AG08395 (cell line): ENCODE measurements at places on chromosomes 3 and 15.
A peak's percentile ranks its signal among the peaks of the same experiment; 100 is the strongest.

DNA sequence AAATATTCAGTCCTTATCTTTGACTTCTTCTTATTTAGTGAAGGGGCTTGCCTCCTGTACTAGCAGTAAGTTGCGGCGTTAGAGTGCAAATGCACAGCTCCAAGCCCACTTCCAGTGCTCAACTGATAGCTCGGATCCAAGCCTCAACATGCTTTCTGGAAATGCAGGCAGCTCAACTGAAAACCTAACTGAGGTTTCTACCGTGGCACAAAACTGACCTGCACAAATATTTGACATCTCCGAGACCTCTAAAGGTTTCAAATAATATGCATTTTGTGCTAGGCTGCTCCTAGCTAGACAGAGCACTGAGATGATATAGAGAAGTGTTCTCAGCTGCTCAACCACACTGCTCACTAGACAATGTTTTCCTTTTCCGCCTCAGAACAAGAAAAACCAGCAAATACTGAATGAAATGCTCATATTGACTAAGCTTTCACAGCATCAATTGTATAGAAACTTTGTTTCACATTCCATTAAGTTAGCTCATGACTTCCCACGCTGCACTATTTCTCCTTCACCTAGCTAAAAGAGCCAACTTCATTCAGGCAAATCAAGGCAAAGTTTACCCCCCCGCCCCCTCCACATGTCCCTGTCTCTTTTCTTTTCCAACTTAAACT, 822 bp downstream of the ZNF385D start:
- DNase-seq: peak; percentile 13

DNA sequence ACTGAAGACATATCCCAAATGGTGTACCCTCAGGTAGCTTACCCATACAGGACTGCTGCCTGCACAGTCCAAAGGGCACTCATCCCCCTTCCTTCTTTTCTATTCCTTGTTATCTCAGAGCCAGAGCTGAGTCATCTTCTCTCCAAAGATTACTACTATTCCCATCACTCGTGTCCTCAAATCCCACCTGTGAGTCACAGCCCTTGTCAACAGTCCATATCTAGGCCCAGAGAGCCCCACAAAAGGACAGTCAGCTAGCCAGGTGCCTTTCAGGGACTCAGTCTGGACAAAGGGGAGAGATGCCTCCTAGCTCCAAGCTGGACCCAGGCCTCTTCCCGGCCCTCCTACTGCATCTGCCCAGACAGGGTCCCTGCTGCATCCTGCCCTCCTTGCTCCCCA, 11.0 kb downstream of the PARP16 start:
- no peak for DNase-seq

DNA sequence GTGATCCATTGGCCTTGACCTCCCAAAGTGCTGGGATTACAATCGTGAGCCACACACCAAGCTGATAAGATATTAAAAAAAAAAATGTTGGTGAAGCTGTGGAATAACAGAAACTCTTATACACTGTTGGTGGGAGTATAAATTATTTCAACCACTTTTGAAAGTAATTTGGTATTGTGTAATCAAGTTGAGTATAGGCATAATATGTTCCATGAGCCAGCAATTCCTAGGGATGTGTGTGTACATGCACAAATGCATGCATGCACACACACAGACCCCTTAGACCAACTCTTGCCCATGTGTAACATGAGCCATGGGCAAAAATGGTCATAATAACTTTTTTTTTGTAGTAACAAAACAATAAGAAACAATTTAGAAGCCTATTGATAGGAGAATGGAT, 130.2 kb upstream of the ANKRD28 start:
- DNase-seq: no peak

- no peak for DNase-seq
Measured at GRCh38 chr3:88133711-88134263, 16.0 kb upstream of the C3orf38 start.

- no peak for DNase-seq
Measured at GRCh38 chr3:172079326-172079976, 40.1 kb downstream of the FNDC3B start.

- no peak for DNase-seq
Measured at GRCh38 chr3:149174901-149175300, 45.5 kb downstream of the HPS3 start.

DNA sequence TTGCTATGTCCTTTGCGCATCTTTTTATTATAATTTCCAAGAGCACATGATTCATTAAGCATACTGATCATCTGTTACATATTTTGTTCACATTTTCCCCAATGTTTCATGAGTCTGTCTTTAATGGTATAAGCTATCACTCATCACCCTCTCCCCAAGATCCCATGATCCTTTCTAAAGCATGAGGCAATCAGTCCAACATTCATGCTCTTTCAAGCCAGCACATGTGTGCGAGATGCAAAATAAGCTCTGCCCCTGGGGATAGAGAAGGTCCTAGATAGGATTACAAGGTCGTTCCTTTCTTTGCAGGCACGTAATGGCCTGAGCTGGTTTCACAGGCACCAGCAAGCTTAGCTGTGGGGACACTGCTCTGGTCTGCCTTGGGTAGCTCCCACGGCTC, 32.2 kb upstream of the B3GNT5 start:
- no peak for DNase-seq

DNA sequence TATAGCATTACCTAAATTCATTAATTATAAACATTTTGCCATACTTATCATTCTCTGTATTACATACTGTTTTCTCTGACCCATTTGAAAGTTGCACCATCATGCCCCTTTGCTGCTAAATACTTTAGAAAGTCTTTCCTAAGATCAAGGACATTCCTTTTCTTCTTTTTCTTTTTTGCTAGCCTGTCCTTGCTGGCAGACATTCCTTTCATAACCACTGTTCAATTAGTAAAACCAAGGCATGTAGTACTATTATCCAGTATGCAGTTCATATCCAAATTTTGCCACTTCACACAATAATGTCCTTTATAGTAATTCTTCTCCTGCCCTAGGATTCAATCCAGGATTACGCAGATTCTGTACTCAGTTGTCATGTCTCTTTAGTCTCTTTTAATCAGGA, 321.0 kb upstream of the C2CD4B start:
- peak; percentile 53 for DNase-seq

DNA sequence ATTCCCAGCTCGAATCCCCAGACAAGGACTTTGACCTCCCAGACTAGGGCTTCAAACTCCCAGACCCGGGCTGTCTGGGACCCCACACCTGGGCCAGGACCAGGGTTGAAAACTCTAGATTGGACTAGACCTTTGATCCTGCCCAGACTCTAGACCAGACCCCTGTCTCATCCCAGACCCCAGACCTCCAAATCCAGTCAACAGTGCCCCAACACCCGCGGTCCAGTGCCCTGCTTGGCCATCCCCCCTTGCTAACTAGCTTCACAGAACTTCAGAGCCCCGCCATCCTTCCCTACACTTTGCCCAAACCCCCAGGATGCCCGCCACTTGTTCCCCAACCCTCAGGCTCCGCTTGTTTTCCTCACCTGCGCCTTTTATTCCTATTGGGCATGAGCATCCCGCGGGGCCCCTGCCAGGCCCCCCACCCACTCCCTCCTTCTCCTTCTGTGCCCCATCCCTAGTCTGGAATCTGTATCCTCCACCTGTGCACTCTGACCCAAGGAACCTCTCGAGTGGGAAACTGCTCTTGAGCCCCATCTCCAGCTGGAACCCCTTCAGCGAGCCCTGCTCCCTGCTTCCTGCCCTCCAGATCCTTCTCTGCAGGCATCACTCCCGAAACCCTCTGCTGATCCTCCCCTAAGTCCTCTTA, 604 bp downstream of the GNAI2 start:
- DNase-seq: no peak

- DNase-seq: no peak
Measured at GRCh38 chr3:156983559-156983958, 157.4 kb downstream of the LEKR1 start.

DNA sequence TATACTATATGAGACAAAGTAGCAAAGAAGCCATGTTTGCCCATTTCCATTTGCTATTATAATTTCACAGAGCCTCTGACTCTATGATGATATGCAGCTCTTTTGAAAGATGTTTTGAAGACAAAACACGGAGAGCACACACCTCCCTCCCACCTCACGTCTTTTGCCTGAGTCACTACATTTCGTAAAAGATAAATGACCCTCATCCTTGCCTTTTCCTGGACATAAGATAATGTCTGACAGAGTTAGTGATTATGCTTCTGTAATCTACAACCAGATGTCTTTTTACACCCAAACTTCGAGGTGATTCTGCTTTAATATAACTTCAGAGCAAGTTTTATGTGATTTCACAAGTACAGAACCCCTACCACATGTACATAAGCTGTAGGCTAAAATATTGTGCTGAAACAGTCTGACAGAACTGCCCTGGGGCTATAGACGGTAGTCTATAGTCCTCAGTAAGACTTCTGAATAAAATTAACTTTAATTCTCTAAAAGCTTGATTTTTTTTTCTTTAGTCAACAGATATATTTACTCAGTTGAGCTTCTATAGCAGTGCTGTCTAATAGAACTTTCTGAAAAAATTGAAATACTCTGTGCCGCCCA, 99.9 kb downstream of the CD200R1L start:
- DNase-seq: no peak

- DNase-seq: peak; percentile 91
Measured at GRCh38 chr3:107956991-107957900, 133.6 kb downstream of the CD47 start.

GRCh38 chr3:46380471-46381221, 9.9 kb downstream of the CCR5 start:
- DNase-seq: no peak

DNA sequence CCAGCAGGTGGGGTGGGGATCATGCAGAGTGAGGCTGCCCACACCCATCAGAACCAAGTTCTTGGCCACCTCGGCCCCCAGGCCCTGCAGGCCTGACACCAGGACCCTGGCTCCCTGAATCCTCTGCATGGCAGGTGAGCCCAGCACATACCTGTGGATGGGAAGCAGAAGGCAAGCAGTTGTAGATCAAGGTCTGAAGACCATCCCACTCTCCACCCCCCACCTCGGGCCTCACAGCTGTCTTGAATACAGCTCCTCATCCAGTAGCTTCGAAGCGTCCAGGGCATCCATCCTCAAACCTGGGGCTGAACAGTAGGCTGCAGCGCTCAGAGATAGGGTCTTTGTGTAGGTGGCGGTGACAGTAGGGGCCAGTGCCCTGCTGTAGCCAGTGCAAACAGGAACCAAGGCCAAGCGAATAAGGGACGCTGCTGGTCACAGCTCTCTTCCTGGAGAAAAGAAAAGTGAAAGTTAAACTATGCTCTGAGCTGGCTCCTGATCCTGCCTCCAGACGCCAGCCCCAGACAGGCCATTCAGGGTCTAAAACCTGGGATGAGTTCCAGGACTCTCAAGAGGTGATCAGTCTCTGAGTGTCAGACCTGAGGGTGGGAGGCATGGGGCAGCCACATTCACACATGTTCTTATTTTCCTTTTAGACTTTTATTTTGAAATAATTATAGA, at the start of gene UBA7:
TSS of gene UBA7 (minus strand) at position 457 of the 678 bp plus-strand sequence. CDS start at position 291, 166 bp downstream.
- DNase-seq: peak; percentile 85

- no peak for DNase-seq
Measured at GRCh38 chr15:49466119-49466518, 43.1 kb downstream of the FGF7 start.

- no peak for DNase-seq
Measured at GRCh38 chr15:90248789-90249202, 560 bp upstream of the TTLL13 start.

DNA sequence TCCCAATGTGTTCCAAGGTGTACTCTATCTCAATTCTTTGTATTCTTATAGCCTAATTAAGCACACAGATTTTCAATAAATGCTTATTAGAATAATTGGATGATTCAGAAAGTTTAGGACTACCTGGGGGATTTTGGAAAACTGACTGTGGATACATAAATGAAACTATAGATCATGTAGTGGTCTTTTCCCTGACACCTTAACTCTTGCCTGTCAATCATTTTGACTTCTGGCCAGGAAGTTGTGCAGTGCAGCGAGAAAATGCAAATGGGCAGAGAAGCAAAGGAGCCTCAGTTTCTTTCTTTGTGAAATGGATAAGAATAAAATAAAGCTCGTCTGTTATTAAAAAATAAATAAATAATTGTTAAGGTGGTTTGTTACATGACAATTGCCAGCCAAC, 47.4 kb upstream of the DCLK3 start:
- DNase-seq: no peak

GRCh38 chr3:111315930-111316587, 225.9 kb upstream of the CD96 start:
- peak; percentile 40 for DNase-seq

DNA sequence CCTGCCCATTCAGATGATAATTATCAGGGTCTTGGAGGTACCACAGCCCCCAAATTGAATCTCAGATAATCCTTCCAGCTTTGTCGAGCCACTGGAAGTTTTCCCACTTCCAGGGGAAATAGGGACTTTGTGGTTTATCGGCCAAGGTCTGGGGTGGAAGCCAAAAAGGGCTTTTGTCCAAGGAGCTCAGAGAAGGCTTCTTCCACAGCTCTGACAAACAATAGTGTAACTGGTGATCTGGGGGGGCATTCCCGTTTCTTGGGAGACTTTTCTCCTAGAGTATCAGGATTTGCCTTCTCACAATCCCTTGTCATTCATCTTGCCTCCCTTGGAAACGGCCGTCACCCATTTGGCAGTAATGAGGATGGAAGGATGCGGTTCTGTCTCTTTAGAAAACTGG, 18.4 kb downstream of the SRGAP3 start:
- DNase-seq: no peak

GRCh38 chr15:44726136-44726535, 10.2 kb upstream of the TRIM69 start:
- no peak for DNase-seq

- DNase-seq: no peak
Measured at GRCh38 chr15:47265686-47266085, 451.6 kb upstream of the SEMA6D start.

- no peak for DNase-seq
Measured at GRCh38 chr3:42115215-42115614, 24.1 kb downstream of the TRAK1 start.

DNA sequence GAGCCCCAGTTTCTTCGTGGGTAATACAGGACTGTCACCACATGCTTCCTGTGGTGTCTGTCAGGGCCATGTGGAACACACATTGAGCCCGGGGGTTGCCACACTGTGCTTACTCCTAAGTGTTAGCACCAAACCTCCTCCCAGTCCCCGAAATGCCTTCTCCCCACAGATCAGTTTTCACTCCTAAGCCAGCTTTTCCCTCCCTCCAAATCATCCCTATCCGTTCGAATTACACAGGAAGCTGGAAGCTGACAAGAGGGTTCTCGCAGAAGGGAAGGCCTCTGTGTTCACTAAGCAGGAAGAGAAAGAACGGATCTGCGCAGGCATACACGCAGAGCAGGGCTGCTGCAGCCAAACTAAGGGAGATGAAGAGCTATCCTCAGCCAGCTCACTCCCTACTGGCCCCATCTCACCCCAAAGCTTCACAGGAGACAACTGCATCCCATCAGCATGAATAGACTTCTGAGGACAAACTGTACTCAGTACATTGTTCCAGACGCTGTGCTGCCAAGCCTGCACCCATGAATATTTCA, 32.3 kb downstream of the XXYLT1 start:
- peak; percentile 60 for DNase-seq

- DNase-seq: no peak
Measured at GRCh38 chr3:82685761-82686160, 924.3 kb upstream of the GBE1 start.

- peak; percentile 49 for DNase-seq
Measured at GRCh38 chr3:8972639-8973038, 9.4 kb upstream of the RAD18 start.

- no peak for DNase-seq
Measured at GRCh38 chr3:66133050-66133757, 87.6 kb upstream of the SLC25A26 start.
